Cerebellar cortex (tissue), 1 donor: ENCODE measurements at places on chromosomes 2 and 18.
A peak's percentile ranks its signal among the peaks of the same experiment; 100 is the strongest.

- DNase-seq = no peak
Observed at GRCh38 chr2:7515327-7515726, 598.1 kb downstream of the RNF144A start.

DNA sequence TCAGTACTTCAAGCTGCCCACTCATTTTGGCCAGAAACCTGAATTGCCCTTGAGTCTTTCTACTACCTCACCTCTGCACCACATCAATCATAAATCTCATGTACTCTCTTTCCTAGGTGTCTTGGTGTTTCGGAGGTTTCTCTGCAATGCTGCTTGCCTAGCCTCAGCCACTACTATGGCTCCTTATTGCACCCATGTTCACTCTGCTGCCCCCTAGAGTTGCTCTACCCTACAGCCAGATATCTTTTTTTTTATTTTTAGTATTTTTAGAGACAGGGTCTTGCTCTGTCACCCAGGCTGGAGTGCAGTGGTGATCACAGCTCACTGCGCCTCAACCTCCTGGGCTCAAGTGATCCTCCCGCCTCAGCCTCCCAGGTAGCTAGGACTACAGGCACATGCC is 413.0 kb downstream of the PTPRM start:
- DNase-seq = no peak

- DNase-seq = no peak
Observed at GRCh38 chr2:119873350-119874315, 113.9 kb downstream of the PTPN4 start.

DNA sequence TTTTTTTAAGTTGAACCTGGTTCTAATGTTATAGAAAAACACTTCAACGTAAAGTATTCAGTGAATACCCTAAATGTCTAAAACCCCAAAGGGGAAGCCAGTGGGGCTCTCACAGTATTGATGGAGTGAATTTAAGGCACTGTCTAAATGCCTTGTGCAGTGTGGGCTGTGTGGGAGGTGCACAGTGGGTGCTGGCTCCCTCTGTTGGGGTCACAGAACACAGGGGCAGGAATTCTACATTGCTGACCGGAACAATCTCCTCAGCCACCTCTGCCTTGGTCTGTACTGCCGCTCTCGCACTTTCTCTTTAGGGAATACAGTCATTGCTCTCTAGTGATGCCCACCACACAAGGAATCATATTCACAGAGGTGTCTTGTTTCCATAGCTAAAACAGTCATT is 45.4 kb downstream of the SPRED2 start:
- no peak for DNase-seq

DNA sequence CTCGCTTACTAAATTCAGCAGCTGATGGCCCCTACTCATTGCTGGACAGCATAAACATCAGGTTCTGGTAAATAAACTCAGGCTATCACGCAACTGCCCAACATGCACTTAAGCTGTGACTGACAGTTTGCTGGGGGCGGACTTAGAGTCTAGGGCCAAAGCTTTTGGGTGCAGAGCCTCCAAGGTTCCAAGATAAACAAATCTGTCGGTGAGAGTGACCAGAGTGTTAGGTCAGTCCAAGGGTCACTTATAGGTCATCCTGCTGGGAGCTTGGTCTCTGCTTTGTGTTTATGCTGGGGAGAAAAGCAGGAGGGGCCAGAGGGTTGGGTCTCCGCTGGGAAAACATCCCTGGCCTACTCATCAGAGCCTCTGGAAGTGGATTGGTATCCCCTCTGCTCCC is 188.6 kb upstream of the GATA6 start:
- DNase-seq = no peak

DNA sequence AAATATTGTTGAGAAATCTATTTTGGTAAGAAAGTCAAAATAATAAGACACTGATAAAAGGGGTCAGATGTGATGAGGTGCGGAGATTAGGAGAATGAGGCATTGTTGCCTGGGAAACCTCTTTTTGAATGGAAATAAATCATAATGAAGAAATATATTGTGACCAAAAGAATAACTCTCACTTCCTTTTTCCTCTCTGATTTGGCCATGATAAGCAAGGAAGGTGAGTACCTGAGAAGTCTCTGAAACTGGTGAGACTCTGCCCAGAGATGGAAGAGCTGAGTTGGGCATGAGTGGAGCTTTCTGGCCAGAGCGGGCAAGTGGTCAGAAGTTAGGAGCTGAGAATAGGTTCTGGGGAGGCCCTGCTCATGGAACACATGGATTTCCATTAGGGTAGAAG is 11.8 kb downstream of the LAMA3 start:
- no peak for DNase-seq

DNA sequence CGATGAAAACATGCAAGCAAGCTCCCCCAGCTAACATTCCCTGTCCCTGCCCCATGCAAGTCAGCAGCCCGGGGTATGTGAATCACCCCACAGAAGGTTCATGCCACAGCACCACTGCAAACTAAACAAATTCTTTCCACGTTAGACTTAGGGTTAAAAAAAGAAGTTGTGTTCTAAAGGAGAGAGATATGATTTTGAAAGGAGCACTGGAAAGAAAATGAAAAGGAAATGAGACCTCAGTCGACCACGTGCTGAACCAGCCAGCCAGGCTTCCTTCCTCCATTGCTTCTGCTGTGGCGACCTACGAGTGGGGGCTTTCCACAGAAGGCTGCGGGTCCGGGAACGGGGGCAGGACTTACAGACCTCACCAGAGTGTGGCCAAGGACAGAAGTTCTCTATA is 52.0 kb downstream of the ARL4C start:
- DNase-seq = no peak

- DNase-seq = no peak
Observed at GRCh38 chr2:138500592-138501424, 762 bp upstream of the SPOPL start.

DNA sequence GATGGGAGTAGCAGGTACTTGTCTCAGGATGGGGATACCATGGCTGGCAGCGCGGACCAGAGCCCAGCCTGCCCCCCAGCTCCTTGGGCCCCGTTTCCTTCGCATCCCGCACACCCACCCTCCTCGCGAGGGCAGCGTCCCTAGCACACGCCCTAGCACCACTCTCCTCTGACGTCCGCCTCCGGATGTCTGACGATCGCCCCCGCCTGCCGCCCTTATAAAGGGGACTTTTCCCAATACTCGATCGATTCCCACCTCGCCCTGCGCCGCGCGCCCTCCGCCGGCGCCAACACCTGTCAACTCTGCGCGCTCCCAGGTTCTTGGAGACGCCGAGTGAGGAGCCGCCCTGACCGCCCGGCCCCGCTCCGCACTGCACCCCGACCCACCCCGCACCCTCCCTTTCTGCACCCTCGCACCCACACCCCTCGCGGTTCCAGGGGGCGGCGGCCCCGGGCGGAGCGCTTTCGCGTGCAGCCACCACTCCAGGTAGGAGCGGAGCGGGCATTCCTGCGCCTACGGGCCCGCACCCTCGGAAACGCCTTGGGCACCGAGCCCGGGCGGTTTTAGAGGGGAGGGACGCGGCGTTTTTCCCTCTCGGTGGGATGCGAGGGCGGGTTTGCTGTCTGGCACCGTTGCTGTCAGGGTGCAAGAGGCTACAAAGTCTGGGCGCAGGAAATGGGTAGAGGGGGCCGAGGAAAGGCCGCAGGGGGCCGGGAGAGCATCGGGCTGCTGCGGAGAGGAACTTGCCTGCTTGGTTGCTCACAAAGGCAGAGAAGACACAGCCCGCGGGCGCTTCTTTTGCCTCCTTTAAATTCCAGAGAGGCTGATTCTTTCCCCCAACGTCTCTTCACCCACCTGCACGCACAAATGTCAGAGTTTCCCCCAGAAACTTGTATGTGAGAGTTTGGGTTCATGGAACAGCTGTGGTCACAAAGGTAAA is at the start of gene SLC5A7:
SLC5A7 (plus strand) TSS at position 247 of the 940 bp plus-strand sequence. CDS start 1,632 bp downstream, outside the sequence.
- no peak for DNase-seq

GRCh38 chr2:237942513-237942899 is 24.3 kb upstream of the UBE2F start:
- no peak for DNase-seq

DNA sequence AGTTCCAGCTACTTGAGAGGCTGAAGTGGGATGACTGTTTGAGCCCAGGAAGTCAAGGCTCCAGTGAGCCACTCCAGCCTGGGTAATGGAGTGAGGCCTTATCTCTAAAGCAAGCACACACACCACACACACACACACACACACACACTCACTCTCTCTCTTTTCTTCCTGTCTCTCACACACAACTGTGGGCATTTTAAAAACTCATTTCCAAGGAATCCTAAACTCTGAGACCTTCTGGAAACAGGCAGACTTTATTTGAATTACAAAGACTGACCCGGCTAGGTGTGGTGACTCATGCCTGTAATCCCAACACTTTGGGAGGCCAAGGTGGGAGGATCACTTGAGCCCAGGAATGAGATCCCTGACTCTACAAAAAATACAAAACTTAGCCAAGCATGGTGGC is 21.3 kb downstream of the WDSUB1 start:
- DNase-seq = no peak

GRCh38 chr2:85291425-85292023 is 36.3 kb downstream of the TGOLN2 start:
- DNase-seq = no peak

DNA sequence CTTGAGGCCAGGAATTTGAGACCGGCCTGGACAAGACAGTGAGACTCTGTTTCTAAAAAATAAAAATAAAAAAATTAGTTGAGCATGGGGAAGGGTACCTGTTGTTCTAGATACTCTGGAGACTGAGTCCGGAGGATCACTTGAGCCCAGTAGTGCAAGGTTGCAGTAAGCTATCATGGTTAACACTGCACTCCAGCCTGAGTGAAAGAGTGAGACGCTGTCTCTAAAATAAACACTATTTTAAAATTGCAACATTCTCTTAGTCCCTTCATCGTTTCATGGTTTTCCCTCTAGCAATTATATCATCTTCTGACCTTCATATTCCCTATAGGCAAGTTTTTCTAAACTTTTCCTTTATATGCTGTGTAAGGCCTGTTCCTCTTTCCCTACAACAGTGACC is 248.5 kb downstream of the VAPA start:
- no peak for DNase-seq

DNA sequence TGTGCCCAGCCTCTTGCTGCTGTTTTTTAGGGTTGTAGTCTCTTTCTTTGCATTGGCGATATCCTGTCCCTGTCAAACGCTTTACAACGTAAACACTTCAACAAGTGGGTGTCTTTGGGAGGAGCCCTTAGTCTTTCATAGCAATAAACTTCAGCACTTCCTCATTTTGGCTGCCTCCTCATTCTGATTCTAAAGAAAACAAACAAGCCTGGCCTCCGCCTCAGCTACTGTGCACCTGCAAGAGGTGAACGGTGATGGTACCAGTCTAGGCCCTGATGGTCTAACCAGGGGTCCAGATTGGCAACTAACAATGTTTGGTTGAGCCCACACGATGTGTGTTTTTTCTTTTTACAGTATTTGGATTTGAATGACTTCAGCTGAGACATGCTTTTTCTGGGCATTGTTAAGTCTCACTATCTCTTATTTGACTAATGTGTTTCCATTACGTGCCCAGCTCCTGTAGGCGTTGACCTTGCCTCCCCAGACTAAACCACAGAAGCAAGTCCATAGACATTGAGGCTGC is 53.2 kb upstream of the CUL3 start:
- no peak for DNase-seq

DNA sequence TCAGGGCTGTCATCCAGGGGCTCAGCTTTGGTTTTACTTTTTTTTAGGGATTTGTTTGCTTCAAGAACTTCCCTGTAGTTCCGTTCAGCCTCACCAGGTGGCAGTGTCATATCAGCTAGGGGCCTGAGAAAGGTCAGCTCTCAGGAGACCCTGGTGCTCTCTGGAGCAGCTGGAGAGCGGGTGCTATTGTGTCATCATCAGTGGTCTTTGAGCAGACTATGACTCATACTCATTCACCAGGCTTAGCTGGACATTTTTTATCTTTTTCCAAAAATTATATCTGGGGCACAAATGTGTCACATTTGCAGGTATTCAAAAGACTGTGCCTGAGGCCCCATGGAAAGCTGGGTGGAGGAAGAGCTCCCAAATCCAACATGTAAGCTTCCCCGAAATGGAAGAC is 24.4 kb downstream of the ZNF892 start:
- peak; percentile 38 for DNase-seq

- DNase-seq = no peak
Observed at GRCh38 chr18:77754475-77755044, 504.9 kb downstream of the GALR1 start.

GRCh38 chr2:160091381-160091780 is 29.0 kb upstream of the PLA2R1 start:
- DNase-seq = no peak

- DNase-seq = no peak
Observed at GRCh38 chr2:10080536-10081304, 509 bp upstream of the CYS1 start.

DNA sequence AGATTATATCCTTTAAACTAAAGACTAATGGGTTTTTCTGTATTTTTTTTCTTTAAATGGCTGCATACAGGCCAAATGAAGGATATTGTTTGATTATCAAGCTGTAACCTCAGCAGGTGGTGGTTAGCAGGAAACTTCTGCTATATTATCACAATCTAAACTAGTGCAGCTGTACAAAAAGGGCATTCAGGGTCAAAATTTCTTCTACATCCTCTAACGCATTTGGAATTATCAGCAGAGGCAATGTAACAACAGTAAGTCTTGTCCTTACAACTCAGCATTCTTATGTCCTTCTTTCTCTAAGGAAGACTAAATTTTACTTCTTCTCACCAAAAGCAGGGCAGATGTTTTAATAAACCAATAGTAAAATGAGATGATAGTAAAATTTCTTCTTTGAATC is 135.8 kb upstream of the FN1 start:
- no peak for DNase-seq

GRCh38 chr2:74137651-74138599 is 9.8 kb downstream of the BOLA3 start:
- no peak for DNase-seq

- no peak for DNase-seq
Observed at GRCh38 chr2:9167718-9168657, 38.6 kb upstream of the ASAP2 start.

- DNase-seq = no peak
Observed at GRCh38 chr2:186879312-186879711, 30.3 kb upstream of the ZSWIM2 start.

GRCh38 chr2:212797484-212798205 is 259.0 kb upstream of the ERBB4 start:
- no peak for DNase-seq

- no peak for DNase-seq
Observed at GRCh38 chr2:41496908-41497307, 550.9 kb upstream of the PKDCC start.

DNA sequence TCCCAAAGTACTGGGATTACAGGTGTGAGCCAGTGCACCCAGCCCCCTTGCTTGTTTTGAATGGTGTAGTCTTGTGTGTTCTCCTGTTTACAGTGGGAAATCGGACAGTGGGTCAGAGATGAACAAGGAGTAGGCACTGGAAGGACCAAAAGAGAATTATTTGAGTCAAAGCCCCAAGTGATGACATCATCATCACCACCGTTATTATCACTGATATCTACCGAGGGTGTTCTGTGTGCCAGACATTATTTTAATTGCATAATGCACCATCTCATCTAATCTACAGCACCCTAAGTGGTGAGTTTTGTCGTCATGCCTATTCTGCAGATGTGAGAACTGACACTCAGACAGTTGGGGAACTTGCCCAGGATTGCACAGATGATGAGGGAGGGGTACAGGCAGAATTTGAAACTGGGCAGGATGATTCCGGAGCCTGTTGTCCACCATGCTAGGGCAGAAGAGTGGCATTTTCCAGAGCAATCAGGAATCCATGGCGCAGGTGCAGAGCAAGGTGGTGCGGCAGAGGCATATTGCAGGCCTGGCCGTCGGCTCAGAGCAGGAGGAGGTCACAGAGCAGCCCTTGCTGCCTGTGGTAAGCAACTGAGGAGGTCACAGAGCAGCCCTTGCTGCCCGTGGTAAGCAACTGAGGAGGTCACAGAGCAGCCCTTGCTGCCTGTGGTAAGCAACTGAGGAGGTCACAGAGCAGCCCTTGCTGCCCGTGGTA is 137.0 kb upstream of the HDAC4 start:
- no peak for DNase-seq

- DNase-seq = no peak
Observed at GRCh38 chr2:45263147-45263546, 253.9 kb upstream of the SIX2 start.
